ENCODE measurements at places on chromosomes 4 and X. TPM values are rescaled to one million over a fixed set of nuclear protein-coding genes. Genes with fewer than 3 reads are reported as not detected.

SHOX gene
- total RNA-seq, result not detected

ATOH1 gene
- not detected for total RNA-seq

NEXMIF gene
- not detected for total RNA-seq

AWAT2 gene
- not detected for total RNA-seq

CHRDL1 gene
- not detected for total RNA-seq

RAB9B gene
- total RNA-seq, result 0.89 TPM

GPR143 gene
- total RNA-seq, result not detected

SGCB gene
- 50.4 TPM for total RNA-seq

SLC4A4 gene
- 8.1 TPM for total RNA-seq

ARX gene
- total RNA-seq, result not detected

TMSB15C gene
- 1.8 TPM for total RNA-seq

TMEM164 gene
- total RNA-seq, result 4.4 TPM

CXorf65 gene
- not detected for total RNA-seq

CNKSR2 gene
- 0.76 TPM for total RNA-seq

SMIM31 gene
- total RNA-seq, result not detected

IGFBP7 gene
- total RNA-seq, result 951 TPM

EXOC1L gene
- not detected for total RNA-seq

PTPN13 gene
- 42.7 TPM for total RNA-seq

GABRG1 gene
- total RNA-seq, result not detected

POU4F2 gene
- total RNA-seq, result not detected

WDR44 gene
- 17.7 TPM for total RNA-seq

PCYT1B gene
- not detected for total RNA-seq

SYNPO2 gene
- total RNA-seq, result 4.3 TPM

MAGED1 gene
- 261 TPM for total RNA-seq

NFXL1 gene
- 4.6 TPM for total RNA-seq

MAMLD1 gene
- total RNA-seq, result 4.1 TPM

SLC2A9 gene
- total RNA-seq, result 0.25 TPM

SLC6A14 gene
- total RNA-seq, result not detected

LRAT gene
- not detected for total RNA-seq

SLC38A5 gene
- 34.5 TPM for total RNA-seq

GPRASP1 gene
- total RNA-seq, result 0.54 TPM

ABLIM2 gene
- total RNA-seq, result not detected

RRAGB gene
- total RNA-seq, result 19.0 TPM

ARAF gene
- total RNA-seq, result 21.4 TPM

HTN1 gene
- not detected for total RNA-seq

NXF2B gene
- not detected for total RNA-seq

MAGEA1 gene
- total RNA-seq, result not detected

WDR17 gene
- total RNA-seq, result 0.22 TPM

S100P gene
- total RNA-seq, result not detected

TLR10 gene
- total RNA-seq, result not detected

TASL gene
- not detected for total RNA-seq

GPR119 gene
- not detected for total RNA-seq

CXCL3 gene
- not detected for total RNA-seq

TMSB15A gene
- total RNA-seq, result 1.4 TPM

ETDA gene
- total RNA-seq, result not detected

SPINK2 gene
- not detected for total RNA-seq

LEF1 gene
- not detected for total RNA-seq
